ENCODE measurements at places on chromosomes 4 and X.

- DNase-seq = no peak
Observed at GRCh38 chr4:121726642-121727268, 30.0 kb upstream of the ANXA5 start.

DNA sequence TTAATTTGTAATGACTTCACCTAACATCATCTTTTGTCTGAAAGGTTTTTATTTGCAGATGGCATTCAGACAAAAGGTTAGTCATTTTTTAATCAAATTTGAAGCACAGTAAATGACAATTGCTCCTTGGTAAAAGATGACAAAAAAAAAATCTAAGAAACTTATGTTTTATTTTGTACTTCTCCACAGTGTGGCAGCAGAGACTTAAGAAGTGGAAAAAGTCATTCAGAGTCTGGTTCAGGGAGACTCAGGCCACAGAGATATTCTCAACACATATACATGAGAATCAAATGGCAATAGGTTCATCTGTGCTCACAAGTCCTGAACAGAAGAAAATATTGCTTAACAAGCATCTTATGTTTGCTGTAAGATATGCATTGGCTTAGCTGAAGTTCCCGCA lies 436.2 kb downstream of the KCNIP4 start:
- DNase-seq = peak; percentile 21

DNA sequence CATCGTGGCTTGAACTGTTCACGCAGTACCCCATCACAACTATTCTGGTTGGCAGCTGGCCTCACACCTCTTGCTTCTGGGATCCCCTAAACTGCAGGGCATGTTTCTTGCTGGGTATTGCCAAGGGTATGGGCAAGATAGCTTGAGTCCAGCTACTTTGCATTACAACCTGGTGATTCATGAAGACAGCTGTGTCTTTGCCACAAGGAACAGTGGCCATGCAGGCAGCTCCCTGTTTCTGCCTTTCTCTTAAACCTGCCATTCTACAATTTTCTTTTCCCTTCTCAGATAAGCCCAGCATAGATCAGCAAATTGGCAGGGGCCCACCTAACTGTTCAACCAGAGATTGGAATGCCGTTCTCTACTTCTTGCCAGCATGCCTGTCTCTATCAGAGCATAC lies 42.8 kb downstream of the TENM3 start:
- no peak for DNase-seq

DNA sequence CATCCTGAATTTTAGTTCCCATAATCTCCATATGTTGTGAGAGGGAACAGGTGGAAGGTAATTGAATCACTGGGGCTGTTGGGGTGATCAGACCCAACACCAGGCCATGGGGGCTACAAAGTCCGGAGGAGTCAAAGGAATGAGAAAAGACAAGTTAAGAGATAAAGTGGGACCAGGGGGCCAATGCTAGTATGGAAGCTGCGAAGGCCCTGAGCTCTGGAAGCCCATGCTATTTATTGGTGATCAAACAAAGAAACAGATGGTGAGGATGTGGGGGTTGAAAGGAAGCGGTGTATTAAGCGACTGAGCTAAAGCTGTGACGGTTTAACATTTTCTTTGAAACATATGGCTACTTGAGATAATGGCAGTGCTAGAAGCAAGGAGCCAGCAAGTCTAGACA lies 132.8 kb downstream of the PDGFC start:
- DNase-seq = no peak

DNA sequence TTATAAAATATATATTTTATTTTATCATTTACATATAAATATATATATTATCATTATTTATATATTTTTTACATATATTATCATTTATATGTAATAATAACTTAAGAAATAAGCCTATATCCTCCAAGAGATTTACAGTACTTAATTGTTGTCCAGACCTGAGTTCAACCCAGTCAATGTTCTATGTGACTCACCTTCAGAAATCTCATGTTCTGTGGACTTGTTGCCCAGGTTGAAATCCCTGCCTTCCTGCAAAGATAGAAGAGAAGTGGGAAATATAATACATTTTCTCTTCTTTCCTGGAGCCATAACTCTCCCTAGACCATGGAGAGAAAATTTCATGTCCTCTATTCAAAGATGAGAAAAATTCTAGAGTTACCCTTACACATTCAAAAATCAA lies 247.3 kb downstream of the PARM1 start:
- no peak for DNase-seq

All from NCI-H1930 (cell line).